Ureter (tissue), 1 donor: ENCODE measurements at places on chromosomes 4 and X.

- DNase-seq, result no peak
Measured at GRCh38 chrX:116267511-116268040, 97.0 kb downstream of the AGTR2 start.

DNA sequence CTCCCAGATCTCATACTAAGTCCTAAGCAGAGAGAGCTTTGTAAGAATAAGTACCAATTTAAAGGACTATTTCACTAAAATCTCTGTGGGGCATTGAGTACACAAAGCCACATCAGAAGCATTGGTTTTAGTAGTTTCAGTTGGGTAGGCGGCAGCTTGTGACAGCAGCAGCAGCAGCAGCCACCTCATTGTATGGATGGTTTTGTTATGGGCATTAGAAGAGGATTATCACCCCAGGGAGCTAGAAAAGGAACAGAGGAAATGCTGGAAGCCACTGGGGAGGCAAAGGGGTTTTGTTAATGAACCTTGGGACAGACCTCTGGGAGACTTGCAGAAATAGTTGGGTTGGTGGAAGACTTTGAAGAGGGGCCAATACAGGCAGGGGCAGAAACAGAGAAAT lies 93.9 kb upstream of the FRMPD3 start:
- no peak for DNase-seq

DNA sequence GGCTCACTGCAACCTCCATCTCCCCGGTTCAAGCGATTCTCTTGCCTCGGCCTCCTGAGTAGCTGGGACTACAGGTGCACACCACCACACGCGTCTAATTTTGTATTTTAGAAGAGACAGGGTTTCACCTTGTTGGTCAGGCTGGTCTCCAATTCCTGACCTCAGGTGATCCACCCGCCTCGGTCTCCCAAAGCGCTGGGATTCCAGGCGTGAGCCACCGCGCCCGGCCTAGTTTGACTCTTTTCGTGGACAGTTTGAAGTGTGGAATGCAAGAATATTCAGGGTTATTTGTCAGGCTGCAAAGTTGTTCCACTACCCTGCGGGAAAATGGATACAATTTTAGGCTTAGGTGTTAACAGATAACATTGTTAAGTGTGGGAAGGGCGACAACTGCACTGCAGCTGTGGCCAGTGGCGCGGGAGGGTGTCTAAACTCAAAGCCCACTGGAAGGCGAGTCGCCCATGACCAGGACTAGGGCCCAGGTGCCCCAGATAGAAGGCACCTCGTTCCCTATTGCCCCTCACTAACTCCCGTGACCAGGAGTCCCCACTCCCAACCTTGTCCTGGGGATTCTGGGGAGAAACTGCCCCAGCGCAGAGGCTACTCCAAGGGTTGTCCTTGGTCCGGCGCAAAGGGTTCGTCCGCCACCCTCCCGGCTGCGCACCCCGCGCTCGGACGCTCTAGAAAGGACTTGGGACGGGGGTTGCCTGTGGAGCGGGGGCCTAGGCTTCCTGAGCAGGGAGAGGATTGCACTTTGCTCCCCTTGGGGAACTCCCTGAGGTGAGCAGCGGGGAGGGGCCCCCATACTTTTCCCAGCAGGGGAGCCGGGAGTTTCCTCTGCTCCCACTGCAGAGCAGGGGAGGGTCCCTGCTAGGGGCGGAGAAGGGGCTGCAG lies 1.1 kb upstream of the CD99 start:
- DNase-seq, result no peak

- peak; percentile 51 for DNase-seq
Measured at GRCh38 chr4:76984788-76985211, 35.2 kb downstream of the SEPTIN11 start.

- DNase-seq, result no peak
Measured at GRCh38 chr4:69861756-69862155, 1.8 kb upstream of the SULT1E1 start.

DNA sequence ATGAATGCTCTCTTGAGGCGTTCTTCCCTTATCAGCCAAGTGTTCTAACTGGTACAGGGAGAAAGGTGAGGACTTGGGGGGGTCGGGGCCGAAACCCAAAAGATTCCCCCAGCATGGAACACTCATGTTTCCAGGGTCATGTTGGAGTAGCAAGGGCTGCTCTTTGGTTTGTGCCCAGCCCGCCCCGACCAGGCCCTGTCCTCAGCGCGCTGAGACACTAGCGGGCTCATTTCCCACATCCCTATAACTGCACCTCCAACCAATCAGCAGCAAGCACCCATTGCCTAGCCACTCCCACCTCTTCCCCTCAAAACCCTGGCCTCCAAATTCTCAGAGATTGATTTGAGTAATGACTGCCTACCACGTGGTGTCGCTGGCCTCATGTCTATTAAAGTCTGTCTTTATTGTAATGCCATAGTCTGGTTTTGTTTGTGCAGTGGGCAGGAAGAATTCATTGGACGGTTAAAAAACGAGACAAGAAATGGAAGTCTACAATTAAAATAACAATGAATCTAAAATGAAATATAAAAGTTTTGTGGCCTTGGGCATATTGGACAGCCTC lies 1928.4 kb downstream of the STIM2 start:
- DNase-seq, result no peak

GRCh38 chr4:183631577-183632198 lies 27.3 kb downstream of the RWDD4 start:
- no peak for DNase-seq

GRCh38 chr4:158599150-158599549 lies 72.5 kb downstream of the C4orf46 start:
- DNase-seq, result no peak

GRCh38 chrX:138858438-138858837 lies 146.9 kb upstream of the FGF13 start:
- no peak for DNase-seq

DNA sequence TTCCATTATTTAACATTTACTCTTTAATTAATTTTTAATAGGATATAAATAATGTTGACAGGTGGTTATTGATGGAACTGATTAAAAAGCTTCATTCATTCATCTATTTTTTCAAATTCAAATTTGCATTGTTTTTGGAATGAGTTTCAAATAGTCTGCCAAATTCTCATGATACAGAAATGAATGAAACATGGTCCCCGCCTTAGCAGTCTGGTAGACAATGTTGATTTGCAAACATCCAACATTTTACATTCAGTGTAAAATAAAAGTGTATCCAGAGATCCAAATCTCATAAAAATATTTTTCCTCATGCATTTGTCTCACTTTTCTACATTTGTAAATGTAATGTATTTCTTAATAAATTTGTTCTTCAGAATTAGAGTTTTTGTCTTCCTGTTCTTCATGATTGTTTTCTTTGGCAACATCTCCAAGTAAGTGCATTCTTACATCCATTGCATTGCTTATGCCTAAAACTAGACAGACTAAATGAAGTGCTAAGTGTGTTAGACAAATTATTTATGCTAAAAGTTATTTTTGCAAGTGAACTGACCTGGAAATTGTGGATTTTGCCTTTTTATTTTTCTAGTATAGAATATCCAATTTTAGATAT lies 142.3 kb downstream of the PCDH18 start:
- no peak for DNase-seq

DNA sequence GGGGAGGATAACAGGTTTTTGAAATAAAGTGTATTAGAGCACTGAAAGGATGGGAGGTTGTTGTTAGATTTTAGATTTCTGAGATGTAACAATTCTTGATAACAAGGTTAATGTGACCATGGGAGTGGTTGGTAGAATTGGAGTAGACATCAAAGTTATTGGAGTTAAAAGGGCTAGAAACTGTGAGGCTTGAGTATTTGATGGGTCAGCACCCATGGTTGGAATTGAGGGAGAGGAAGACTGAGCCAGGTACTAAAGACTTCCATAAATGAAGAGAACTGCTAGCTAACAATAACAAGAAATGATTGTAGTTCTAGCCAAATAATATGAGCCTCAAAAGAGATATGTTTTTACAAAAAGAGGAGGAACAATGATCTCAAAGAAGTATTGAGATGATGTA lies 98.8 kb downstream of the HEPH start:
- DNase-seq, result no peak

DNA sequence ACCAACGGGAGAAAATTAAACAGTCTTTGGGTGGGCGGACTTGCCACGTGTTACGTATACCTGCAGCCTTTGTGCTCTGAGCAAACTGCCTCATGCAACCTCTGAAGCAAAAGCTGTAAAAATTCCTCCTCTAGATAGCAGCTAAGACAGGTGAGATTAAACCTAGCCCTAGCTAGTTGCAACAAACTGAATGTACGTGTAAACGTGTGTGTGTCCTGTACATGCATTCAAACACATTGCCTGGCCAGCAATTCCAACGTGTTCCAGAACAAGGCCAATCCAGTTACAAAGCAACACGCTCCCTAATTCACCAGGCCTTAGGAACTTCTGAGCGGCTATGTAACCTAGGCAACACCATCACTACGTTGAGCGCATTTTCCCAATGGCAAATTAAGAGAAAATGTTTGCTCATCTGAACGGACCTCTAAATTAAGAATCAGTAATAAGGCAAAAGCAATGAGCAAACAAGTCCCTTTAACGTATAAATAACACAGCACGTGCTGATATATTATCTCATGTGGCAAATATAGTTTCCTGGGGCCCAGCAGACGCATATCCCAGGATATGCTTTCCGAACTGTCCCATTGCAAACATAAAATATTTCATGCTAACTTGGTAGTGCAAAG lies 792 bp downstream of the PPID start:
- DNase-seq, result no peak

DNA sequence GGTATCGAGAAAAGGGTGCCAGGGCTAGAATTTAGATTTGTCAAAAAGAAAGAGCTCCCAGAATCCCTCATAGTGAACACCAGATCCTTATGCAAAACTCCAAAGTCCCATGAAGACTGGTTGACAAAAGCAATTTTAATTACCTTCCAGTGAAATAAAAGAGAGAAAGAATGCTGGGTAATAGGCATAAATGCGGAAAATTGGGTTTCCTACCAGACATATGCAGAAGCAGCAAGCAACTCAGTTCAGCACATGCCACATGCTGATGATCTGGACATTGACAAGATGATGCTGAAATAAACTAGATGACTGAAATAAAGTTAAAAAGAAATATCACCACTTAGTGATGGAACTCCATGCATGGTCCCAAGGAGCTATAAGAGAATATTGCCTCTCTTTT lies 83.9 kb downstream of the KCNIP4 start:
- DNase-seq, result no peak

- no peak for DNase-seq
Measured at GRCh38 chrX:74242484-74243138, 61.4 kb upstream of the ZCCHC13 start.
